ENCODE measurements at places on chromosomes 3 and 15. TPM values are rescaled to one million over a fixed set of nuclear protein-coding genes. Genes with fewer than 3 reads are reported as not detected.

GRCh38 chr3:18111796-18112232 is 313.3 kb downstream of the SATB1 start:
- peak; percentile 46 for DNase-seq

GRCh38 chr3:150333477-150333876 is 74.6 kb upstream of the TSC22D2 start:
- no peak for DNase-seq

- no peak for DNase-seq
Observed at GRCh38 chr15:86021281-86022264, 58.1 kb upstream of the AGBL1 start.

DNA sequence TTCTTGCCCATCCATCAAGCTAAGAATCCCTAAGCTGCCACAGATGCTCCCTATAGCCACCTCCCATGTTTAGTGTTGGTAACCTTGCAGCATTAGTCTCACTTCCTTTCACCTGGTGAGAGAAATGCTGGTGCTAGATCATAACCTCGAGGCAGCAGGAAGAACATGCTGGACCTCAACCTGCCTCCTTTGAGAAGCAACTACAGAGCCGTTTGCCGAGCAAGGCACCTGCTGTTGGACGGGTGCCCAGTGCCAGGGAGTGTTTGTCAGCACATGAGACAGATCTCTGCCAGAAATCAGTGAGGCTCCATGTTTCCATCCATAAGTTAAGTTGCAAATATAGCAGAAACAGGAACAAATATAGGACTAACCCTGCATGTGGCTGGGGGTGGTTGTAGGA is 955.7 kb downstream of the TUSC7 start:
- no peak for DNase-seq

- no peak for DNase-seq
Observed at GRCh38 chr3:66582721-66583423, 82.0 kb upstream of the LRIG1 start.

- no peak for DNase-seq
Observed at GRCh38 chr3:106631373-106632108, 745.7 kb upstream of the CCDC54 start.

GRCh38 chr3:138460536-138461205 is 26.3 kb downstream of the ESYT3 start:
- DNase-seq, result no peak

- no peak for DNase-seq
Observed at GRCh38 chr3:171330938-171331337, 129.3 kb downstream of the TNIK start.

DNA sequence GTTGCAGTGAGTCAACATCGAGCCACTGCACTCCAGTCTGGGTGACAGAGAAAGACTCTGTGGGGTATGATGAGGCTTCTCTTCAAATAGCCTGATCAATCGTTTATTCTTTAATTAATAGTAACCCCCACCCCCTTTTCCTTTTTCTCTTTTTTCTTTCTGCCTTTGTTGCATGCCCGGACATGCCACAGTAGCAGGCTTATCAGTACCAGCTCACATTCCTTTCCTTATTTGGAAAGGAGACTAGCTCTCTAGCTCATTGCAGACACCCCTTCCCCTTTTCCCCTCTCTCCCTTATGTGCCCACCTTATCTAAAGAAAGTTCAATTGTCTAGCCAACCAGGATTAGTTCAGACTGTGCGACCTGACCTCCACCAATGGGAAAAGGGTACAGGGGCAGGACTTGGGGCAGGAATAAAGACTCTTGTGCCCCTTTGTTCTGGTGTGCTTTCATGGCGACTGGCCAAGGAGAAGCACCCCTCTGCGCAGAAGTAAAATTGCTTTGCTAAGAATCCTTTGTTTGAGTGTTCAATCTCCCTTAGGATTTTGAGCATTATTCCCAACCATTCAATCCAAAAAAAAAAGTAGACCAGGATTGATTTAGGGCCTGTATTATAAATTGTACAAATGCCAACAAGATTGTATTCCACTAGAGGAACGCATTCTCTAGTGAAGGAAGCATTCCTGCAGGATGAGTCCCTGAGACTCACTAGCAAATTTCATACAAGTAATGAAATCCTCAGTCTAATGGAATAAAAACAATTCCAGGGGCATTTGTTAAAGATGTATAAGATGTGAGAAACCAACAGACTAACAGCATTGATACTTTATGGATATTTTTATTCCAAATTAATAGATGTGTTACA is 95.8 kb upstream of the SNRPN start:
- DNase-seq, result peak; percentile 14

The PRSS50 gene
- total RNA-seq, result 0.35 TPM

The SEMA3G gene
- total RNA-seq, result 5.2 TPM

The KNG1 gene
- not detected for total RNA-seq

DNA sequence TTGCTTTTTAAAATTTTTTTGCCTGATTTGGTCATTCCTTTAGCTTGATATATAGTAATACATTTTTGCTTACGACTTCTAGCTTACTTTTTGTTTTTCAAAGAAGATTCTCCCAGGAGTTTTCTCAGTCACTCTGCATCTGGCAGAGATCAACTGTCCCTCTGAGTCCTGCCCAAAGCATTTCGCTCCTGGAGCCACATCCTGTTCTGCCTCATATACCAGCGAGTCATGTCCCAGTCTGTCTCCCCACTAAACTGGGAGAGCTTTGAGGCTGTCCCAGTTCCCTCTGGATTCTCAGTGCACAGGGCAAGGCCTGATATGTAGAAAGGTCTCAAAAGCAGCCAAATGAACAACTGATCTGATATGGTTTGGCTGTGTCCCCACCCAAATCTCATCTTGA is 326.3 kb downstream of the ARRDC4 start:
- no peak for DNase-seq

GRCh38 chr3:2735392-2735894 is 374.7 kb downstream of the IL5RA start:
- no peak for DNase-seq

- DNase-seq, result no peak
Observed at GRCh38 chr3:47612178-47612577, 33.5 kb upstream of the CSPG5 start.

- peak; percentile 16 for DNase-seq
Observed at GRCh38 chr3:161409069-161409468, 37.8 kb upstream of the SPTSSB start.

DNA sequence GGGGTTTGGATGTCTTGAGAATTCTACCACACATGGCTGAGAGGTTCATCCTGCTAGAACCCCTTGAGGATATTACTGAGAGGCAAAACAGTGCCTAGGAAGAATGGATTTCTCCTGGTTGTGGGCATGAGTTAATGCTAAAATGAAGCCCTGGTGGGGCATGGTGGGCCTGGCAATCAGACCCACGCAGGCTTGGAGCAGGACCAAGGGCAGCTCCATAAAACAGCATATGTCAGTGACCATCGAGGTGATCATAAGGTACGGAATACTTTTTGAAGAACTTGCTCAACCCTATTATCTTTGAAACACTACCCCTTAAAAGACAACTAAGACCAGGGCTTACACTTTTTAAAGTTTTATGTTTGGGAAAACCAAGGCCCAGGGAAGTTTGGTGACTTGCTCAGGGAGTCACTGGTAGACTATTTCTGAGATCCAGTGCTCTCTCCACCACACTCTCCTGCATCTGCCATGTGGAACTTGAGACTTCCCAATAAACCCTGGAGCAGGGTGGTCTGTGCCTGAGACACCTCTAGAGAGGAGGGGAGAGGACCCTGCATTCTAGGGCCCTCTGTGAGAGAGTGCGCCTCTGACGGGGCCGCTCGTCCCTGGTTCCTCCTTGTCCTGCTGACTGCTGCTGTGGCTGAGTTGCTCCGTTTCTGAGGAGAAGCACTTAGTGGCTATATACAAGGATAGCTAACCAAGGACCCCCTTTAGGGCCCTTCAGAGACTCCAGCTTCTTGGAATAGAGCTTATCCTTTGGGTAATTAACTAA is 28.0 kb upstream of the TIMP4 start:
- DNase-seq, result no peak

DNA sequence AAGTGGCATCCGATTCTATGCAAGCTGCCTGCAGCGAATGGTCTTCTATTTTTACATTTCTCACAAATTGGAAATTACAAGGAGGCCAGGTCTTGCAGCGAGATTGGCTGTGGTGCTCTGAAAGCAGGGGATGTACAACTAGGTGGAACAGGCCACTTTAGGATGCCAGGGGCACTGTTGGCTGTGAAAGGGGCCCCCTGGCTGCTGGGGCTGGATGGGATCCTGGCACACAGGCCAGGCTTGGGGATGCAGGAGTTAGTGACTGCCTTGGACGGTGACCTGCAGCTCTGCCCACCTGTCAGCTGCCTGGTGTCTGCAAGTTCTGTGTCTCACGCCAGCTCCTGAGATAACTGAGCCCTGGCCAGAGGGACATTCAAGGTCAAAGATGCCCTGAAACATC is 4.6 kb downstream of the SLC6A1 start:
- no peak for DNase-seq

GRCh38 chr3:124669470-124669869 is 60.8 kb upstream of the UMPS start:
- no peak for DNase-seq

The CAMKV gene
- total RNA-seq, result 41.2 TPM

The HDC gene
- total RNA-seq, result 3.5 TPM

DNA sequence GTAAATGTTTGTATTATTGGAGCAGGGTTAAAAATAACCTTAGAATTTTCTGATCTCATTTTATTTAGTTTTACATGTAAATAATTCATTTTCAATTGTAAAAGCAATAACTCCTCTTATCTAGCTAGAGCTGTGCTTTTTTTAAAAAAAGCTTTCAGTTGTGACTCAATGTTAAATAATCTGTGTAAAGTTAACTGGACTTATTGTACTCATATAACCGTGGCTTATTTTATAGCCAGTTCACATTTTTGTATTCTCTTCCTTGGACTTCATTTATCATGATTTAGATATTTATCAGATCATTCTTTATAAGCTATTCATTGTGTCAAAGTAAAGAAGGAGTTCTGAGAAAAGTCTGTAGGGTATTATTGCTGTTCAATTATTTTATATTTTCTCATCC is 435.6 kb downstream of the CADM2 start:
- no peak for DNase-seq

DNA sequence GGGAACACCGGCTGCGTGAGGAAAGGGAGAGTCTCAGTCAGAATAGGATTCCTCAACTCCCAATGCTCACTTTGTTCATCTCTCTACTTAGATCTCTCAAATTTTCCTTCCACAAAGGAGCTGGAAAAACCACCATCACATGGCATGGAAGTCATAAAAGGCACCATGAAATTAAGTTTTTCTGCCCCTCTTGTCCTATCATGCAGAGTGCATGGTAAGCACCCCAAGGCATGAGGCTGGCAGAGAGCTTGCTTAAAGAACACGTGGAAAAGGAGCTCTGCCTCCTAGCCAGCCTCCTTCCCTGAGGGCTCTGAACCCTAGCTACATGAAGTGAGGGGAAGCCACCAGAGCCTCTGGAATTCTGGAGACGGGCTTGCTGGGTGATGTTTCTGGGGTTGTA is 17.8 kb downstream of the STIMATE start:
- no peak for DNase-seq

- DNase-seq, result no peak
Observed at GRCh38 chr3:4078903-4079302, 224.3 kb upstream of the SETMAR start.

The TGM4 gene
- not detected for total RNA-seq

- DNase-seq, result no peak
Observed at GRCh38 chr3:136982033-136982432, 24.2 kb downstream of the IL20RB start.

DNA sequence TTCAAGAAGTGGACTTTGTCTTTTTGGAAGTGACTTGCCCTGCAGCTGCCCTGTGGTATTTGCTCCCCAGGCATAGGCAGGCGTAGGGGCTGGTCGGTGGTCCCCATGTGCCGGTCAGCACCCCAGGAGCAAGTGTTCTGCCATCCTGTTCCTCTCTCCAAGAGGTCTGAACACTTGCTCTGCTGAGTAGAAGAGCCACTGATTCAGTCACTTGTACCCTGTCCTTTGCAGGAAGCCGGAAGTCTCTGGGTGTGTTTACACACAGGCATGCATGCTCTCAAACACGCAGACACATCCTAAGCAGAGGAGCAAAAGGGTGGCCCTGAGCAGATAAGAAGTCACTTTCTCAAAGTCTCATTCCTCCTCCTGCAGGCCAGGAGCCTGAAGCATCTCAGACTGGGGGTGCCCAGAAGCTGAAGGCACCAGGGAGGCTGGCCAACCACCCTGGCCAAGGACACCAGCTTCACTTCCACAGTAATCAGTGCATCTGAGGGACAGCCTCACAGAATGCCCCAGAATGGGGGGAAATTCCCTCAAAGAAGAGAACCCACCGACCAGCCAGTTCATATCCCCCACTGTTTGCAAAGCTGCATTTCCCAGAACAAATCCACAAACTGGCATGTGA is 88.7 kb upstream of the POMGNT2 start:
- DNase-seq, result no peak

GRCh38 chr3:141544697-141545096 is 57.9 kb downstream of the RASA2 start:
- no peak for DNase-seq

The RBPMS2 gene
- total RNA-seq, result 40.5 TPM

DNA sequence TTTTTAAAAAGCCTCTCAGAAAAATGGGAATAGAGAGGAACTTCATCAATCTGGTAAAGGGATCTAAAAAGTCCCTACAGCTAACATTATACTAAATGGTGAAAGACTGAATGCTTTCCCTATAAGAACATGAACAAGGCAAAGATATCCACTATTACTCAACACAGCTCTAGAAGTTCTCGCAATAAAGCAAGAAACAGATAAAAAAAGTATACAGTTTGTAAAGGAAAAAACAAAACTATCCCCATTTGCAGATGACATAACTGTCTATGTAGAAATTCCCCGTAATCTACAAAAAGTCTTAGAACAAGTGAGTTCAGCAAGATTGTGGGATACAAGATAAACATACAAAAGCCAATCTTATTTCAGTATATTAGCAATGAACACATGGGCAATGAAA is 15.4 kb downstream of the EDC3 start:
- no peak for DNase-seq

DNA sequence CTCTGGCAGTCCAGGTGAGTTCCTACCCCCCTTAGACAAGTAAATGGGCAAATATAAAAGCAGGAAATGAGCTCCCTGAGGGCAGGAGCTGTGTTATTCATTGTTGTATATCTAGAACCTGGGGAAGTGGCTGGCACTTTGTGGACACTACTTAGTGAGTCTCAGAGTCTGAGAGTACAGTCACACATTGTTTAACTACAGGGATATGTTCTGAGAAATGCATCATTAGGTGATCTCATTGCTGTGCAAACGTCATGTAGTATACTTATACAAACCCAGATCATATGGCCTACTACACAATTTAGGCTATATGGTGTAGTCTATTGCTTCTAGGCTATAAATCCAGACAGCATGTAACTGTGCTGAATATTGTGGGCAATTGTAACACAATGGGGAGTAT is 52.4 kb downstream of the DRD3 start:
- DNase-seq, result no peak

The NANOGP8 gene
- 0.34 TPM for total RNA-seq

DNA sequence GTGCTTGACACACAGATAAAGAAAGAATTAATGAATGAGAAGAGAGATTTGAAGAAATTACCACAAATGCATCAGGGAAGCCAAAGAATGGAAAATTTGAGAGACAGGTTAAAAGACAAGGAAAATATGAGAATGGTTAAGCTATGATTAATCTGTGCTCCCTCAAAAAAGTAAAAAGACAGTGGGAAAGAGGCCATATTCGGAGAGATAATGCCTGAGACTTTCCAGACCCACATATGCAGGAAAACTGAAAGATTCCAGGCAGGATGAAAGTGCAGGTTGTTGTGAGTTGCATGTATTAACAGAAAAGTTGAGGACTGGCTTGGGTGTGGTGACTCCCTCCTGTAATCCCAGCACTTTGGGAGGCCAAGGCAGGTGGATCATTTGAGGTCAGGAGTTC is 302.3 kb downstream of the UACA start:
- no peak for DNase-seq

All from neural crest cell (in vitro differentiated cells).